CD4-positive, alpha-beta T cell treated with Interleukin-17A for 1 hour (primary cell): ENCODE measurements at places on chromosomes 11 and 22.

GRCh38 chr22:31137721-31138120 lies 2.6 kb downstream of the PLA2G3 start:
- DNase-seq = no peak

- no peak for DNase-seq
Measured at GRCh38 chr22:45518580-45518991, 15.9 kb downstream of the FBLN1 start.

DNA sequence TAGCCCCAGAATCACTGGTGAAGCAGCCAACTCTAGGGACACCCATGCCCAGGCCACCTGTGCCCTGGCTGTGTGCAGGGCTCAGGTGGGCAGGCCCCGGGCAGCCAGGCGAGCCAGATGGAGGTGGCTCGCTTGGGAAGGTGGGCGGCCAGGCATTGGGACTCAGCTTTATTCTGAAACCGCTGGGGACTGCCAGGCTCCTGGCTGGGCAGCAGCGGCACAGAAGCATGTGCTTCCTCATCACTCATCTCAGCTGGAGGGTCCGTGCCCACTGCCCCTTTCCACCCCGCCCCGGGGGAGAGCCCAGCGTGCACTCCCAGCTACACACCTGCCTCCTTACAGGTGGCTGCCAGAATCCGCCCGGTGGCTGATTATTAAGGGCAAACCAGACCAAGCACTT lies 27.1 kb upstream of the SLC22A12 start:
- DNase-seq = no peak

- no peak for DNase-seq
Measured at GRCh38 chr11:23280088-23280487, 419.8 kb upstream of the CCDC179 start.

- no peak for DNase-seq
Measured at GRCh38 chr11:70578831-70579230, 180.5 kb downstream of the CTTN start.

- DNase-seq = peak; percentile 44
Measured at GRCh38 chr11:35029979-35030682, 108.8 kb upstream of the CD44 start.

DNA sequence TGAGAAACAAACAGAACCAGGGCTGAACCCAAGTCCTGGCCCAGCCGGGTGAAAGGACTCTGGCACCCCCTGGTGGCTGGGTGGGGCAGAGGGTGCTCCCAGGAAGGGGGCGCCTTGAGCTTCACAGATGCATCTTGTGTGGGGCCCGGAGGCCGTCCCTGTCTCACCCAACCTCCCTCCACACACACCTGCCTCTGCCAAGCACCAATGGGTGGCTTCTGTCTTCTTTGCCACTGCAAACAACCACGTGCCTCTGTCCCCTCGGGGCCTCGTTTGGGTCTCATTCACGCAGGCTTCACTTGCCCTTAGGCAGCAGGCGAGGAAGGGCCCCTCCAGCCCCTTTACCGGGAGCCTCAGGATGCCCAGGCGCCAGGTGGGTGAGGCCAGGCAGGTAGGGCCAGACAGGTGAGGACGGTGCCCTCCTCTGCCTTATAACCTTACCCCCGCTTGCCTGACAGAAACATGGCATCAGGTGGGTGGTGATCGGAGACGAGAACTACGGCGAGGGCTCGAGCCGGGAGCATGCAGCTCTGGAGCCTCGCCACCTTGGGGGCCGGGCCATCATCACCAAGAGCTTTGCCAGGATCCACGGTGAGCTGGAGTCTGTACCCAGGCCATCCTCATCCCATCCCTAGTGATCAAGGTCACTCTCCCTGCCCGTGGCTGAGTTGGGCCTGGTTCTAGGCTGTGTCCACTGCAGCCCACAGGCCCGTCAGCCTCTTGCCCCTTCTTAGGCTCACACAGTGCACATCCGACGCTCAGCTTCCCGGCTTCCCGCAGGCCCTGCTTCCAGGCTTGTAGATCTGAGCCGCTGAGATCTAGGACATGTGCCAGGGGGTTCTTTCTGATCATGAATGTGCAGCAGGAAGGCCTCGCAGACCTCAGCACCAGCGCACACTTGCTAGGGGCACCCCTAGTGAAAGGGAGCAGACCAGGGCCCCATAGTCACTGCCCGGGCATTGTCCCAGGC lies 17.2 kb downstream of the POLR3H start:
- peak; percentile 74 for DNase-seq

- DNase-seq = no peak
Measured at GRCh38 chr11:79189601-79190000, 251.2 kb downstream of the TENM4 start.

DNA sequence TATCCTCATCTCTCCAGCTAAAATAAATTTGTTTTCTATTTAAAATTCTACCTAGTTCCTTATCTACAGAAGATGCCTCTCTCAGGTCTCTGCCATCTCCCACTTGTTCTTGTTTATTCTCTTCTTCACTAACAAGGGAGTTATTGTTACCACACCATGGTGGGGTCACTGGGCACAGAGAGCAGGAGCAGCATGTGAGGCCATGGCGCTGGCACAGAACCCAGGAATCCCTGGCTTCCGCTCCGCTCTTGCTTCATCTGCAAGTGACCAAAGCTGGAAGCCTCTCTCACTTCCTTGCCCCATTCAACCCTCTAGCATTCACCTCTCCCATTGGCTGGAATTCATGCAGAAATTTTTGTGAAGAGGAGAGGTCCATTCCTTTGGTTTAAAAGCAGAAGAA lies 190.7 kb upstream of the NCAM1 start:
- no peak for DNase-seq

GRCh38 chr11:36746886-36747710 lies 149.1 kb upstream of the RAG2 start:
- DNase-seq = peak; percentile 87

DNA sequence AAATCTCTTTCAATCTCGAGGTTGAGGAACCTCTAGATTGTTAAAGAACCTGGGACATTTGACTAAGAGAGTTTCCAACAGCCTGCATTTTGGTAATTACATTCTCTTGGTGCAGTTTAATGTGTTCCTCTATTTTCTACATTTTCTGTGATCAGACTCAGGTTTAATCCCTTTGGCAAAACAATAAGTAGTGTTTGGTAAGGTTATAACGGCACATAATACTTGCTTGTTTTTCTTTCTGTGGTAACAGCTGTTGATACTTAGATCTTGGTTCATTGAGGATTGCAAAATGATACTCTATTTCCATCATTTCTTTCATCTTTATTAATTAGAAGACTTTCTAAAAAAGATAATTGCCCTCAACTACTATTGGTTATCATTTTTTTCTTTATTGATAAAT lies 271.3 kb downstream of the SBF2 start:
- no peak for DNase-seq

DNA sequence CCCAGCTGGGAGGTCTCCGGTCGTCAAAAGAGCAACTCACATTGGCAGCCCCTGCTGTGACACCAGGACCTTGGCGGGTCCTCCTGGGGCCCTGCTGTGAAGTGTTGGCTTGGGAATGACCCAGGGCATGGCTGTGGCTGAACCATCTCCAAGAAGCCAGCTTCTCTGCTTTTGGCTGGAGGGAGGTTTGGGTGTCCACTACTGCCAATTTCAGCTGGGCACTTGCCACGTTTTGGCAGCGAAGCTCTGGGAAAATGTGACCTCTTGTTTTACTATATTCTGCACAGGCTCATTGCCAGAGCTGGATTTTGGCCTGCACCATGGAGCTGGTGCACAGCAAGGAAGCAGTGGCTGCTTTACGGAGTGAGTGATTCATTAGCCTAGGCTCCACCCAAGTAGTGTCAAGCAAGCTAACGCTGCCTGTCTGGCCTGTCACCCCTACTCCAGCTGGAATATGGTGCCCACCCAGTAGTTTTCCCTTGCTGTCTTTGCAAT lies 24.3 kb upstream of the SMCO4 start:
- DNase-seq = no peak

- peak; percentile 28 for DNase-seq
Measured at GRCh38 chr22:25419247-25420113, 145.0 kb upstream of the GRK3 start.

DNA sequence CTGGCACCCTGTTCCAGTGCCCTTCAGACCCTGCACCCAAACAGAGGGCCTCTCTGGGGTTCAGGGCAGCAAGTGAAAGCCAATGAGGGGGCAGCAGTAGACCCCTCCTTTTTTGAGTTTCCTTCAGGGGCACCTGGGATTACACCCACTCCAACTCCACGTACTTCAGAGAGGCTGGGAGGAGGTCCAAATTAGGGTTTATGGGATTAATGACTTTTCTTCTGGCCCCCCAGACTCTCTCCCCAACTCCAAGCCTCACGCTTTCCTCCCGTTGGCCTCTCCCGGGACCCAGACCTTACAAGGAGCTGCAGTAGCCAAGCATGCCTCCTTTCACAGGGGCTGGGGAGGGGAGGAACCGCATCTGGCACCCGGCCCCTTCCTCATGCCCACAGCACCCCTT lies 101.7 kb downstream of the NECTIN1 start:
- DNase-seq = no peak

DNA sequence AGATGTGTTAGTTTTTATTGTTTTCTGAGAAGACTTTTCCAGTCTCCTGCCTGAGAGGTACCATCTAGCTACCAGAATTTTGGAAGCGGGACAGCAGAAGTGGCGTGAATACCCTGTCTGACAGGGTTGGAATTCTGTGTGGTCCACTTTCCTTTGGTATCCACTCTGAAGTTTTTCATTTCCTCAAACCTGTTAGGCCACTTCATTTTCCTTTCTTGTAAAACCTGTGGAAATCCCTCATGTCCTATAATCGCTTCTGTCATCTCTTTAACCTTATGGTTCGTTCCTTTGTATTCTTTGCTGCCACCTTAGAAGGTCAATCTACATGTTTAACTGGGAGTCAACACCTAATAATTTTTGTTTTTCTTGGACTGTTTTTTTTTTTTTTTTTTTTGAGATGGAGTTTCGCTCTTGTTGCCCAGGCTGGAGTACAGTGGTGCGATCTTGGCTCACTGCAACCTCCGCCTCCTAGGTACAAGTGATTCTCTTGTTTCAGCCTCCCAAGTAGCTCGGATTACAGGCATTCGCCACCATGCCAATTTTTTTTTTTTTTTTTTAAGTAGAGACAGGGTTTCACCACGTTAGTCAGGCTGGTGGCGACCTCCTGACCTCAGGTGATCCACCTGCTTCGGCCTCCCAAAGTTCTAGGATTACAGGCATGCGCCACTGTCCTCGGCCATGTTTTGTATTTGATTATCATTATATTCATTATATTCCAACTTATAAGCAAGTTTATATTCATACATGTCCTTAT lies 7.1 kb downstream of the SFI1 start:
- no peak for DNase-seq

- no peak for DNase-seq
Measured at GRCh38 chr22:46918197-46918596, 155.7 kb downstream of the TBC1D22A start.

DNA sequence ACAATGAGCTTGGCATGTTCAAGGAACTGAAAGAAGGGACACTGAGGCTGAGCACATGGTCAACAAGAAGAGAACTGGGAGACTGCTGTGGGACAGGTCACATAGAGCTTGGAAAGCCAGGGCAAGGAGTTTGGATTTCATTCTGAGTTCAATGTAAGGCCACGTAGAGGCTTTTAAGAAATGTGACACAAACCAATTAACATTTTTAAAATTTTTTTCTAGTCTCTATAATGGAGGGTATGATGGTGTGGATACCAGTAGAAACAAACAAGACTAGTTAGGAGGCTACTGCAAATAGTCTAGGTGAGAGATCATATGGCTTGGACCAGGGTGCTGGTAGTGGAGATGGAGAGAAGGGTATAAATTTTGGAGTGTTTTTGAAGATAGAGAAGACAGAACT lies 56.7 kb downstream of the RAB30 start:
- no peak for DNase-seq

- DNase-seq = no peak
Measured at GRCh38 chr11:31651208-31651607, 141.6 kb downstream of the ELP4 start.

DNA sequence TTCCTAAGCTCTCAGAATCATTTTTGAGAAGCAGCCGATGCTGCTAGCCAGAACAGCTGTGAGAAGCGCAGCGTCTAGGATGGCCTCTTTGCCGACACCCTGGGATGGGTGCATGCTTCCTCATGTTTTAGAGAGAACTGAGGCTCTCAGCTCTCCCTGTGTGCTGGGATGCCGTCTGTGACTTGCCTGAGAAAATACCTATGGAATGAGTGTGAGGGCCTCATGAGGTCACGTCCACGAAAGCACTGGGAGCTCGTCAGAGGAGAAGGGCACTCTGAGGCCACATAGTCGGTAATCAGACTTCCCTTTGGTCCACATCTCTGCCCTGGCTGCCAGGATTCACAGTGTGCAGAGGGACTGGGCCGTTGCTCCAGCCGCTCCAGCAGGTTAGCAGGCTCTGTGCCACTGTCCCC lies 54.7 kb downstream of the MICAL3 start:
- no peak for DNase-seq

GRCh38 chr11:103968685-103969084 lies 67.8 kb upstream of the DDI1 start:
- DNase-seq = no peak

DNA sequence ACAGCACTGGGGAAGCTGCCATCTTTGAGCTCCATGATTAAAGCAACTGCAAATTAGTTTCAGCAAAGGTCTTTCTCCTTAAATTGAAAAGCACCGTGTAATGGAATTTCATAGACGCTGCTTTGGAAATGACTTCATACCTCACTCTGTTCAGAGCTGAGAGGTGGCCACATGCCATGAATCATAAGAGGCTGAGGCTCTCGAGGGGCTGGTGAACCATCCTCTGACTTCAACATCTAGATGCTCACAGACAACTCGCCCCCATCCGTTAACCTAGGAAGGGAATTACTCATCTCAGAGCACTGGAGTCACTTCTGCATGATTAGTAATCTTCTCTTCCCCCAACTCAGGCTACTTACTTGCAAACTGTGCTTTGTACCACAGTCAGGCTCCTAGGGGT lies 122.3 kb downstream of the RCN1 start:
- DNase-seq = no peak

- DNase-seq = no peak
Measured at GRCh38 chr11:1129611-1130160, 28.1 kb upstream of the MUC5AC start.

DNA sequence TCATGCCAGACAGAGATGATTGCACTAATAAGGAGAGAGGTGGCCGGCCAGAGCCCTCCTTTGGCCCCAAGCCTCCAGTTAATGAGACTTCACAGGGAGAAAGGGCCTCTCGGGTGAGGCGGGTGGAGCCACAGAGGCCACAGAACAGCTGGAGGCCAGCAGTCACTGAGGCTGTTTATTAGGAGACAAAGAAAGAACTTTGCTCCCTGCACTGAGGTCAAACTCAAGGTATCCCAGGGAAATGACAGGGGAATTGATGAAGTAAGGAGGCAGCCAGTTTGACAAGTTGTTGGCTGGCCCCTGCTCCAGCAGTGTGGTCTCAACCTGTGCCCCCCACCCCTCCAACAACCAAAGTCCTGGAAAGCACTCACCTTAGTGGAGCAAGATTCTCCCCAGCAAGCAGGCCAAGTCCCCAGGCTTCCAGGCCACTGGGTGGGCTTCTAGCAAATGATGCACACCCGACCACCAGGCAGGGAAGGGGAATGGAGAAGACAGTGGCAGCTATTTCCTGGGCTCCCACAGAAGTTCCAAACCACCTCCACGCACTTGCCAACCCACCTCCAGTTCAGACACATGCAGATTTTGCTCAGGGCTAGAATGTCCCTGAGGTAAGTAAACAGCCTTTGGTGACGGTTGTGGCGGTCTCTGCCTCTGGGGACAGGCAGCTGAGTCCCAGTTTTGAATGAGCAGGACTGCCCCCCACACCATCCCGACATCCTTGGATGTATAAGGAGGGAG lies 53.2 kb downstream of the RPUSD4 start:
- DNase-seq = no peak
